Gastroesophageal sphincter (tissue), 4 donors: ENCODE measurements at places on chromosomes 5 and 9. TPM values are rescaled to one million over a fixed set of nuclear protein-coding genes. Genes with fewer than 3 reads are reported as not detected.

GRCh38 chr9:93205045-93205768 lies 21.3 kb downstream of the WNK2 start:
- peak; percentile 69 for ATAC-seq

The PCDHGA11 gene
- 12.3 TPM for total RNA-seq

DNA sequence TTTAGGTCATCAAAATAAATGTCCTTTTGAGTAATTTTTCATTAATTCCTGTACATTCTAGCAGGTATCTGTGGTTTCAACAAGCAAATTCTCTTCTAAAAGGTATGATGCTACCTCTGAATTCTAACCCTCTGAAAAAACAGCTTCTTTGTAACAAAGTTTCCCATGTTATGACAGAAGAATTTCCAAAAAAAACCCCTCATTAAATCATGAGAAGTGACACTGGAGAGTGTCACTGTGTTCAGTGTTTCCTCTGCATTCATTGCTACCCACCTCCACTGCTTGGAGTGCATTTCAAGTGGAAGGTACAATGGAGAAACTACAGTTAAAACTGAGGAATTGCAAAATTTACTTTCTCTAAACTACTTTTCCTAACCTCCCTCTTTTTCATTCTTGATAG lies 10.1 kb downstream of the CDKN2A start:
- no peak for ATAC-seq

DNA sequence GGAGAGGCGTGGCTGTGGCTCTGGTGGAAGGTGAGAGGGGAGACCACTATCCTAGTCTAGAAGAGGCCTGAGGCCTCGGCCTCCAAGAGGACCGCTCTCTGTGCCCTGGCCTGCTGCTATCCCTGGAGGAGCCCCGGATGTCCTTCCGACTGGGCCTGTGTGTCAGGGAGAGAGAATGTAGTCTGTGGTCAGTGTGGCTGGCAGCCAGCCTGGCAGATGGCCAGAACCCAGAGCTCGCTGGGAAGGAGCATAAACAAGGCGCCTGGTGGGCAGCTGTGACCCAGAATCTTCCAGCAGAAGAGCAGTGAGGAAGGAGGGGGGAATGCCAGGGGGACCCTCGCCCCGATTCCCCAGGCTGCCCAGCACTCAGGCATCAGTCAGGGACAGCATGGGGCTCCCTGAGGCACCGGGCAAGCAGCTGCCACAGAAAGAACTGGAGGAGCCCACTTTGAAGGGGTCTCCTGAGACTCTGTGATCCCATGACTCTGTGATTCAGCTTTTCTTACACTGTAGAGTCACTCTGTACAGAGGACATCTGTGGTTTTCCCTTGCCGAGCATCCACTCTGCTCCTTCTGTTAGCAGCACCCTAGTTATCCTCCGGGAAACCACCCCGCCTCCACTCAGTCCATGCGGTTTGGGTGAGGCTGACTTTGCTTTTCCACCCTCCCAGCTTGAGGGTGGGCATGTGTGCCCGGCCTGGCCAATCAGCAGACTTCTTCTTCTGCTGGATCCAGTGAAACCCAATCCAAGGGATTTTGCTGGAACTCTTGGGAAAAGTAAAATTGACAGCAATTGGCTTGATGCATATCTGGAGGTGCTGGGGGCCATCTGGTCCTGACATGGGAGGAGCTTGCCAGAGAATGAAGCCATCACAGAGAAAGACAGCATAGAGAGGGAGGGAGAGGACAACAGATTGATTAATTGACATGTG lies 46.2 kb upstream of the PWWP2A start:
- ATAC-seq = peak; percentile 88

- ATAC-seq = no peak
Observed at GRCh38 chr5:147448766-147449165, 61.1 kb downstream of the DPYSL3 start.

The MYO10 gene
- 5.6 TPM for total RNA-seq

The CCL28 gene
- 3.0 TPM for total RNA-seq

The PHYHD1 gene
- 27.1 TPM for total RNA-seq

The WDR38 gene
- total RNA-seq = not detected
